ENCODE measurements at places on chromosomes 5 and 9.

GRCh38 chr5:27778121-27778520 is 739.7 kb upstream of the CDH9 start:
- DNase-seq = no peak

DNA sequence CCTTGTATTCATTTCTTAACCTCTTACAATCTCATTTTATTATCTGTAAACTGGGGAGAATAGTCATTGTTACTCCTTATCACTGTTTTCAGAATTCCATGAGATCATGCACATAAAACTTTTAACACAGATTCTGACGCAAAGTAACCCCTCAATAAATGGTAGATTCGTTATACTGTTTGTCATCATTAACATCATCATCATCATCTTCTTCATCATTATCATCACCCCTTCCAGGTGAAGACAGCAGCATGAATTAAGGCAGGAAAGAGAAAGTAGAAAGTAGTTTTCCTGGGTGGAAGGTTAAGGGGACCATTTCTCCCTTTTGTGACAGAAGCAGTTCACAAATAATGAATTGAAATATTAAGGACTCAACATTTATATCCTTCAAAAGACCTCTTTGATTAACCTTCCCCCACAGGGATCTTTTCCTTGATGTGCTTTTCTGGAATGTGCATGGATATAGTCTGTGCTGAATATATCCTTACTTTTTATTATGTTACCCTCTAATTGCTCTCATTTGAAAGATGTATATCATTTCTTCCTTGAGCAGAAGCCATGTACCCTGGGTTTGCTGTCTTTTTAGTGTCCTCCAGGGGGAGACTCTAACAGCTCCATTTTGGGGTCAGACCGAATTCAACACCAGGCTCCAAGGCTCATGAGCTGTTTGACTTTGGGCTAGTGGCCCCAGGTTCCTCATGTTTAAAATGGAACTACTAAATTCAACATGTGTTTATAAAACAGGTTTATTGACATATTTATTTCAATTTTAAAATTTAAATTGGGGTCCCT is 1029.9 kb upstream of the WWC1 start:
- no peak for DNase-seq

- DNase-seq = no peak
These were observed 23.1 kb downstream of the SKP1 start for GRCh38 chr5:134153657-134154056.

DNA sequence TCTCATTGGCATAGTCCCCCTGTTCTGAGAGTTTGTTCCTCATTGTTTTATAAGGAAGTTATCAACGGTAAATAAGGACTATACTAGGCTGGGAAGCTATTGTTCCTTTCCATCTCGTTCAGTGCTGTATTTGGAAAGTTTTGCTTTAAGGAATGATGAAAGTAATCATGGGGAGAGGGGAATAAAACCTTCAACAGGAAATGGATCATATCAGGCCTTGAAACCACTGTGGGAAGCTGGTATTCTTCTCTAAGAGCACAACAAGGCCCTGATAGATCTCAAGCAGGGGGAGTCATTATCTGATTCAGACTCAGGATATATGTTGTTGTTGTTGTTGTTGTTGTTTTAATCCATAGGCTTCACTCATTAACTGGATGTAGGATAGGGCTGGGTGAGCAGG is 474.5 kb downstream of the ENC1 start:
- DNase-seq = no peak

- no peak for DNase-seq
These were observed 24.6 kb downstream of the ANXA6 start for GRCh38 chr5:151132963-151133362.

DNA sequence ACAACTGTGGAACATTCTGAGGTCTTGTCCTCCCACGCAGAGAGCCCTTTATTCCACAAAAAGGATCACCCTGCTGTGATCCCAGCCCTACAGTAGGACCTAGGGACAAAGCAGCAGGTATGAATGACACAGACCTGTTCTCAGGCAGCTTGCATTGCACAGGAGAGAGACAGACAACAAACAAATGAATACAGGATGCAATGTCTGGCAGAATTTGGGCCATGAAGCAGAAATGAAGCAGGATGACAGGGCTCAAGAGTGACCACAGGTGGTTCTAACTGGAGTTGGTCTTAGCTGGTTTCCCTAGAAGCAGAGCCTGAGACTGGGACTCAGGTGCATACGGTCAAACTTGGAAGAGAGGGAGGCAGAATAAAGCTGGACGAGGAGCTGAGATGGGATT is 388.8 kb downstream of the CDK5RAP2 start:
- no peak for DNase-seq

DNA sequence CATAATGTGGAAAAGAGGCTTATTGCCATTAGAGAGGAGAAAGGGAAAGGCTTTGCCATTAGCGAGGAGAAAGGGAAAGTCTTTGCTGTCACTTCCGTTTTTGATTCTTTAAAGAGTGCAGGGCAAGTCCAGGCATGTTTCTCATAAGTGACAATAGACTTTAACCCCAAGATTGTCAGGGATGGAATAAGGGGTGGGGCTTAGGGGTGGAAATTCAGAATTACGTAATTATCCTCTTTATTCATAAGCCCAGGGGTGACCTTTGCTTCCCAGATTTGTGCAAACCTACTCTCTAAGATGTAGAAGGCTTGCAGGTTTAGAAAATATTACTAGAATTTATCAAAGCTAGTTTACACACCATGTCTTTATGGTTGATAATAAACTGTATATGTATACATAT is 2.3 kb upstream of the PLK2 start:
- no peak for DNase-seq

DNA sequence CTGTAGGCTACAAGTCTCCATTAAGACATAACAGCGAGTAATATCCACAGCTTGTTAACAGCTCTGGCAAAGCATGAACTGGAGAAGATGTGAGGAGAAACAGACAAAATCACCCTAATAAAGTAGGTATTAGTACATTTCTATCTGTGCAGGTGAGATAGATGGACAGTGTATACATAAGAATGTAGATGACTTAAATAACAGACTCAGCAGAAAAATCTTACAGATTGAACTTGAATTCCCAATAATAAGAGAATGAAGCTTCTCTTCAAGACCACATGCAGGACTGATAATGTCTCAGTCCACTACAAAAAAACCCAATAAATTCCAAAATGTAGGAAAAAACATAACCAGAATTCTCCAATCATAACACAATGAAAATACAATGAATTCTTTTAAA is 153.0 kb downstream of the IRX2 start:
- DNase-seq = no peak

DNA sequence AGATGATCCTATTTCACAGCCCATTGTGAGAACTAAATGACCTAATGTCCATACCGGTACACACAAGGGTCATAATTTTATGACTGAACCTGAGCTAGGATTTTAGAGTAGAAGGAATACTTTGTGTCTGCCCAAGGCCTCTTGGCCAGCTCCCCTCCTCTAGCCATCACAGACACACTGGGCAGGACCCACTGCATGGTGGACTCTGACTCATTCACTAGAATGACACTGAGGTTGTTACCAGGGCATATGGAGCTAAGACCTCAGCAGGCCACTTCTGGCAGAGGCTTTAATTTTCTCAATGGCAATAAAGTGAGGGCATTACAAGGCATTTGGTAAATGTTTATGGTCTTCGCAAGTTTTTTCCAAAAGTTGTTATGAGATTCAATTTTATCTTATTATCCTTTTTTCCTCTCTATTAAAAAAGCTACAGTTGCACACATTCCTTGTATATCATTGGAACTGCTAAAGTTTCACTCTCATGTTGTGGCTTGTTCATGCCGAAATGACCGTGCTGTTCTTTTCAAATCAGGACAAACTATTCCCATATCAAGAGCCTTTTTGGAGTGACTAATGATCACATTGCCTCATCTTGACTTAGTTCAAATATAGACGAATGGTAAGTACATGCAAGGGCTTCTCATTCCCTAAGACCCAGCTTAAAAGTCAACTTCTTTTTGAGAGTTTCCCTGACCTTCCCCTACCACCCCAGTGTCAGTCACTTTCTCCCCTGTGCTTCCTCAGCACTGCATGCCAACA is 595.7 kb downstream of the ACTL7B start:
- no peak for DNase-seq

GRCh38 chr5:143558048-143558447 is 154.6 kb upstream of the NR3C1 start:
- DNase-seq = no peak

- no peak for DNase-seq
These were observed 70.3 kb downstream of the UGCG start for GRCh38 chr9:111966861-111967291.

DNA sequence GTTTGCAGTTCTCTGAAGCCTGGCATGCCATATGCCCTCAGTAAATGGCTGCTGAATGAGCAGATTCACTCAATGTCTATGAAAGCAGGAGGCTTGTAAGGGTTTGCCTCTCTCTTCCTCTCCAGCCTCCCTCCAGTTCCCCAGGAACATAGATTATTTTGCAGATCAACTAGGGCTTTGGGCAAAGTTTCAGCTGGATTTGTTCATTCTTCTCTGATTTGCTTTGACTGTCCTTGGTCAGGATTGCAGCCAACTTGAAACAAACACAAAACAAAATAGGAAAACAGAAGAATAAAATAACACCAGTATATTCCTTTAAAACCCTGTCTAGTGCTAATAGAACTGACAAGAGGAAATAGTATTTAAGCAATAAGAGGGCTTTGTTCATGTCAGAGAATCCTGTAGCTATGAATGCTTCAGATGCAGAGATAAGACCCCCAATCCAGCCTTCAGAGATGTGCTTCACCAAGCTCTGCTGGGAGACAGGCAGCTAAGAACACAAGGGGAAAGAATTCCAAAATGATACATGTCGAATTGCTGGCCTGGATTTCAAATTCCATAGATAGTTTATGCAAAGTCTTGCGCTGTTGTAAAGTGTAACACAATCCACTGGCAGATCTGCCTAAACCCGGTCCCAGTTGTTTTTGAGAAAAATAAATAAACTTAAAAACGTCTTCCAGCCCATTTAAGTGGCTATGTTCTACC is 174.3 kb downstream of the PAPPA start:
- no peak for DNase-seq

DNA sequence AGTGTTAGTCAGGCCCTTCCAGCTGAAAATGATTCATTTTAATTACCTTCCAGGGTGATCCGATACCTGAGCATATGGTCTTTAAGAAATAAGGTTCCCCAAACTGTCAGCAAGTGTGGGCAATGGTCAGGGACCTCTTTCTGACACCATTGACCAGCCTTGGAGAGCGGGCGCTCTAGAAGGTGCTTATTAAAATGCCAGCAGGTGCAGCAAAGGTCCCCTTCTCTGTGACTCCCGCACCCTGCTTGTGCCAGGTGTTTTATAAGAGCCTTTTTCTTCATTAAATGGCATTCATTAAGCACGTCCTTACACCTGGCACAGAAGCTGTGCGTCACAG is 85.3 kb downstream of the MVB12B start:
- DNase-seq = no peak

DNA sequence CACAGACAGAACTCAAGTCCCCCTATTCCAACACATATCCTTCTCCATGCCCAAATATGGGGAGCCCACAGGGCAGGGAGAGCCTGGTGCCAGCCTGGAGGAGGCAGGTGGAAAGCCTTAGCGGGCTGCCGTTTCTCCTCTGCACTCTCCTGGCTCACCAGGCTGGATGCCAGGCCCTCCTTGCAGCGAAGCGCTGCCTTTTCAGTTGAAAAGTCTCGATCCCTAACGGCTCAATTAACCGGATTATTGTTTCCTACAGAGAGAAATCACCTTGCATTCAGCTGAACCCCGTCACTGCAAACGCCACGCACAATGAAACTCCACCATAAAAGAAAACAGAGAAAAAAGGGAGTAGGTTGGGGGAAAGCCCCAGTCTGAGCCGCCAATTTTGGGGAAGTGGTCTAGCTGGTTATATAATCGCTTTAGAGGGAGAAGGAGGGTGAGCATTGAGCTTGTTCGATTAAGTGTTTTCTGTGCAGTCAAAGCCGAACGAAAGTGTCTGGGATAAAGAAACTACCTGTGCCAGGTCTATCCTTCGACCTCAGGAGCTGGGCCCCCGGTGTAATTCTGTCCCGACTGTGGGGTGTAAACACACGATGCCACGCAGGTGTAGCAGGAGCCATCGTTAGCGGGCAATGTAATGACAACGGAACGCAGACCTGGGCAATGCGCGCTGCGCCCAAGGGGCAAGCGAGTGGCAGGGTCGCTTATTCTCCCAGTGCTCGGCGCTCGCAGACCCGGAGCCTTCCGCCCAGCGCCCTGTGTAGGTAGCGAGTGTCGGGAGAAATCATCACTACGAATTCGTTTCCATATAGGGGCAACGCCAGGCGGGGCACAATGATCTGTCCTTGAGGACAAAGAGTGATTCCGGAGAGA is 3.8 kb downstream of the BARHL1 start:
- no peak for DNase-seq

- DNase-seq = no peak
These were observed 76.1 kb downstream of the MAMDC2 start for GRCh38 chr9:70119786-70120185.

DNA sequence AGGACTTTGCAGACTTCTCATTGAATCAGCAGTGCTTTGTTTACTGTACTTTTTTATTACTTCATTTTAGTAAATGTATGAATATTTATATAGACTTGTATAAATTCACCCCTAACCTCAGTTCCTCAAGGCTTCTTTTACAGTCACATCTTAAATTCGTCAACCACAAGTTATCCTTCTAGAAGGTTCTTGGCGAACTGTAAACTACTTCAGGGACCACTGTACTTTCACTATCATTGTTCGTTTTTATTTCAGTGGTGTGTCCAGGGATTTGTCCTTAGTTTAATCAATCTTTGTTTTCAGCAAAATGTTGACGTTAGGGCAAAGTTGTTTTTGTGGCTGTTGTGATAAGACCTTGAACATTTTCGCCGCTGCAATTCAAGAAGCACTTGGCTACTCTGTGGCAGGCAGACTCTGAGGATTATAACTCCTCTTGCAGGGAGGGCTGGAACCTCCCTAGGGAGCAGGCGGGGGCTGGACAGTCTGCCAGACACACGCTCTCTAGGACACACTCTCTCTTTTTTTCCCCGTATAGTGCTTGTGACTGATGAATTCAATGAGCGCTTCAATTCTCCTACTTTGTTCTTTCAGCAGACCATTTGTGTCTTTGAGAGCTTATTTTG is 252.8 kb downstream of the FBXL7 start:
- no peak for DNase-seq

- DNase-seq = no peak
These were observed 14.1 kb upstream of the TXN start for GRCh38 chr9:110270211-110270995.

- no peak for DNase-seq
These were observed 46.6 kb downstream of the EXD3 start for GRCh38 chr9:137376386-137376785.

- no peak for DNase-seq
These were observed 37.5 kb downstream of the CNOT8 start for GRCh38 chr5:154895606-154896561.

GRCh38 chr9:16028548-16028947 is 475.7 kb downstream of the CCDC171 start:
- no peak for DNase-seq

DNA sequence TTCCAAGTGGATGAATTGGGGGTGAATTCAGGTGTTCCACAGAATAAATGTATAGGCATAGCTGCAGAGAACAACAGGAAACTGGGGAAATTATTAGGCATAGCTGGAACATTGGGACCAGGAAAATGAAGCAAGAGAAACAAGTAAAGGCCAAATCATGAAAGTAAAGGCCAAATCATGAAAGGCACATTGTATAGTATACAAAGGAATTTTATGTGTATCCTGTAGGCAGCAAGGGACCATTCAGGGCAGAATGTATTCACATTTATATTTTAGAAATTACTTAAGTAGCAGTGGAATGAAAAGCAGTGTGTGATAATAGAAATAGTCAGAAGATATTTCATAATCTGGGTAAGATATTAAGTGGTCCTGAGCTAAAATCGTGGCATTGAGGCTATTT is 127.3 kb upstream of the GRHPR start:
- DNase-seq = no peak

GRCh38 chr9:77829420-77829819 is 181.3 kb upstream of the GNA14 start:
- no peak for DNase-seq

- no peak for DNase-seq
These were observed 242.0 kb downstream of the AUH start for GRCh38 chr9:91119679-91120078.
